ENCODE measurements at places on chromosomes 7 and 10. TPM values are rescaled to one million over a fixed set of nuclear protein-coding genes. Genes with fewer than 3 reads are reported as not detected.

DNA sequence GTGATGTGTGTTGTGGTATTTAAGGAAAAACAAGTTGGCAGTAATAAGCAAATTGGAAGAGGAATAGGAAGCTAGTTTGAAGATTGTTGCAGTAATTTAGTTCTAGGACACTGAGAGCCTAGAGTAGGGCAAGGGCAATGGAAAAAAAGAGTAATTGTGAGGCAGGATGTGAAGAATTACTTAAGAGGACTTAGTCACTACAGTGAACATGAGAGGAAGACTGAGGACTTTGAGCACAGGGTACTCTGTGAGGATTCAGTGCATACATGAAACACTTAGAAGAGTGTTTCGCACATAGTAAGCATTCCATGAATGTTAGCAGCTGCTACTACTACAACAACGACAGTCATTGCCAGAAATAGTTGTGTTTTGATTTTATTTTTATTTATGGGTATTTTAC lies 30.9 kb upstream of the DKK1 start:
- DNase-seq = no peak
- H3K4me3 ChIP-seq = no peak overlapping the region
- no peak overlapping the region for H3K27ac ChIP-seq
- H3K27me3 ChIP-seq = no peaks in the 10 kb centered on the region
- H3K4me1 ChIP-seq = no peaks in the 10 kb centered on the region
- no peaks in the 10 kb centered on the region for H3K36me3 ChIP-seq

DNA sequence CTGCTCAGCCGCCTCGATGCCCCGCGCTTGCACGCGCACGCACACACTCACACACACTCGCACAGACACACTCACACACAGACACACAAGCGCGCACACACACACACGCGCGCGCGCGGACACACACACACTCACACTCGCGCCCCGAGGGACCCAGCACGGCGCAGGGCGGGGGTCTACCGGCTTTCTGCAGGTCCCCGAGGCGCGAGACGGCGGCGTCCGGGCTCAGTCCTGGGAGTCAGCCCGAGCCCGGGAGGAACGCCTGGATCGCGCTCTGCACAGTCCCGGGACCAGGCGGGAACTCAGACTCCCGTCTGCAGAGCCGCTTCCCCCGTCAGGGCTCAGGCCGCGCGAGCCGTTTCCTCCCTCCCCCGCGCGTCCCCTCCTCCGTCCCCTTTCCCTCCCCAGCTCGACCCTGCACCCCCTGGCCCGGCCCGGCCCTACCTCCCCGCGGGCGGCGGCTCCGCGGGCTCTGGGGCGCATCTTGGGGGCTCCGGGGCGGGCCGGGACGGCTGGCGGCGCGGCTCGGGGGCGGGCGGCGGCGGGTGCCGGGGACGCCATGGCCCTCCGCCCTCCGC lies 464 bp downstream of the DENND2A start:
- no peaks in the 10 kb centered on the region for H3K36me3 ChIP-seq
- peak overlapping the region; percentile 95 for H3K4me3 ChIP-seq
- H3K27me3 ChIP-seq = peaks cover 17% of the 10 kb centered on the region
- peaks cover 34% of the 10 kb centered on the region for H3K4me1 ChIP-seq
- peak; percentile 75 for DNase-seq

GRCh38 chr7:143892527-143893300 lies 9.3 kb downstream of the TCAF1 start:
- H3K27ac ChIP-seq = peak overlapping the region; percentile 46
- no peak overlapping the region for H3K4me3 ChIP-seq
- H3K27me3 ChIP-seq = peaks cover 1% of the 10 kb centered on the region
- peaks cover 23% of the 10 kb centered on the region for H3K4me1 ChIP-seq
- DNase-seq = no peak

GRCh38 chr10:127919418-127920271 lies 12.7 kb downstream of the PTPRE start:
- H3K27ac ChIP-seq = no peak overlapping the region
- no peak for DNase-seq
- no peaks in the 10 kb centered on the region for H3K36me3 ChIP-seq

GRCh38 chr10:46075869-46076268 lies 29.8 kb upstream of the MSMB start:
- H3K4me1 ChIP-seq = no peaks in the 10 kb centered on the region
- H3K4me3 ChIP-seq = no peak overlapping the region
- DNase-seq = no peak
- H3K36me3 ChIP-seq = no peaks in the 10 kb centered on the region

DNA sequence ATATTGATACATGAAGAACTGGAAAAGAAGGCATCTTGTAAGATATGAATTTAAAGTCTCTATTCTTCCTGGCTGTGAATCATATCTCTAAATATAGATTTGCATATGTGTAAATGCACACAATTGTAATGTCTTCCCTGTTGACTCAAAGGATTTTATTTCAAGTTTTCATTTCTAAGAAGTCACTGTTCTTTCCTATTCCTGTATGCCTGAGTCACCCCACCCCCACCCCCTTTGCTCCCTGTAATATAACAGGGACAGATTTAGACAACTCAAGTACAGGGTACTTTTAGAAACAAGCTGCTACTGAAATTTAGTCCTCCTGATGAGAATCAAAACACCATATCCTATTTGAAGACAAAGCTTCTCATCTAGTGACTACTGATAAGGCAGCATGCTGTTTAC lies 43.0 kb upstream of the HECTD2 start:
- no peak for DNase-seq
- peaks cover 1% of the 10 kb centered on the region for H3K27me3 ChIP-seq
- no peak overlapping the region for H3K27ac ChIP-seq
- no peak overlapping the region for H3K4me3 ChIP-seq

DNA sequence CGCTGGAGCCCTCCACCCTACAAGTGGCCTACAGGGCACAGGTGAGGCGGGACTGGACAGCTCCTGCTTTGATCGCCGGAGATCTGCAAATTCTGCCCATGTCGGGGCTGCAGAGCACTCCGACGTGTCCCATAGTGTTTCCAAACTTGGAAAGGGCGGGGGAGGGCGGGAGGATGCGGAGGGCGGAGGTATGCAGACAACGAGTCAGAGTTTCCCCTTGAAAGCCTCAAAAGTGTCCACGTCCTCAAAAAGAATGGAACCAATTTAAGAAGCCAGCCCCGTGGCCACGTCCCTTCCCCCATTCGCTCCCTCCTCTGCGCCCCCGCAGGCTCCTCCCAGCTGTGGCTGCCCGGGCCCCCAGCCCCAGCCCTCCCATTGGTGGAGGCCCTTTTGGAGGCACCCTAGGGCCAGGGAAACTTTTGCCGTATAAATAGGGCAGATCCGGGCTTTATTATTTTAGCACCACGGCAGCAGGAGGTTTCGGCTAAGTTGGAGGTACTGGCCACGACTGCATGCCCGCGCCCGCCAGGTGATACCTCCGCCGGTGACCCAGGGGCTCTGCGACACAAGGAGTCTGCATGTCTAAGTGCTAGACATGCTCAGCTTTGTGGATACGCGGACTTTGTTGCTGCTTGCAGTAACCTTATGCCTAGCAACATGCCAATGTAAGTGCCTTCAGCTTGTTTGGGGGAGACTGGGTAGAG lies at the start of gene COL1A2:
Gene COL1A2, plus strand, starts transcription at position 459 of the 704 bp plus-strand sequence. Its CDS starts 137 bp downstream, at position 596.
- peaks cover 8% of the 10 kb centered on the region for H3K4me1 ChIP-seq
- peak; percentile 21 for DNase-seq
- peak within 1 kb of the TSS; percentile 70 for H3K27ac ChIP-seq
- H3K4me3 ChIP-seq = peak within 1 kb of the TSS; percentile 62

- peaks cover 29% of the 10 kb centered on the region for H3K4me1 ChIP-seq
- no peak for DNase-seq
- H3K27ac ChIP-seq = no peak overlapping the region
- no peaks in the 10 kb centered on the region for H3K36me3 ChIP-seq
- no peaks in the 10 kb centered on the region for H3K27me3 ChIP-seq
Observed at GRCh38 chr7:70701991-70702390, 430.0 kb upstream of the GALNT17 start.

DNA sequence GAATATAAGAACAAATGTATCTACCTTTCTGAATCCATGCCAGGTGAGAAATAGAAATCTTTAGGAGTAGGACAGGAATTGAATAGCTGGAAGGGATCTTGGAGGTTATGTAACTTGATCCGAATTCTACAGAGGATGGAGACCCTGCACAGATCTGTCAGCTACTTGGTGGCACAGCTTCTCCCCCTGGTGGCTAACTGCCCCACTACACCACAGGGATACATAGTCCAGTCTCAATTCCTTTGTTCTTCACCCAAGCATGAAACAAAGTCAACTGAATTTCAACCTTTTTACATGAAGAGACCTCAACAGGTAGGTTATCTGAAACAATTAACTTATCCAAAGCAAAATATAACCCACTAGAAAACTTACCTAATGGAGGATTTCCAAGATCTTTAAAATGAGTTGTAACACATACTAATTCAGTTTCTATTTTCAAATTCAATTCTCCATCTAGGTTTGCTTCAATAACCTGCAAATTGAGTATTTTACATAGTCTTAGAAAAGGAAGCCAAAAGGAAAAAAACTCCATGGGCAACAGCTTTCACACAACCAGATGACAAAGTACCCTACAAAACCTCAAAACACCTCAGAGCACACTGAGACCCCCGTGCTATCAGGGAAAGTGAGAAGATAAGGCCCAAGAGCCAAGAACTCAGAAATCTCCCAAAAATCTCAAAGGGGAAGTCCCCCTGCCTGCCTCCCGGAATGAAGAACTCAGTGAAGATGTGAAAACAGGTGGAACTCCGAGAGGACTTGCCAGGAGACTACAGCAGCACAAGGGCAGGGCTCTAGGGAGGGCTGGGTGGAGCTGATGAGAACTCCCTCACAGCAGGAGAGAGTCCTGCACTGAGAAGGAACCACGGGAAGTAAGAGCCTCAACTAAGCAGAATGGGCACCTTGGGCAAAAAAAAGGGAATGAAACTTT lies 10.3 kb downstream of the HUS1 start:
- H3K4me1 ChIP-seq = peaks cover 24% of the 10 kb centered on the region
- H3K4me3 ChIP-seq = no peak overlapping the region
- peaks cover 3% of the 10 kb centered on the region for H3K27me3 ChIP-seq
- H3K27ac ChIP-seq = peak overlapping the region; percentile 74

DNA sequence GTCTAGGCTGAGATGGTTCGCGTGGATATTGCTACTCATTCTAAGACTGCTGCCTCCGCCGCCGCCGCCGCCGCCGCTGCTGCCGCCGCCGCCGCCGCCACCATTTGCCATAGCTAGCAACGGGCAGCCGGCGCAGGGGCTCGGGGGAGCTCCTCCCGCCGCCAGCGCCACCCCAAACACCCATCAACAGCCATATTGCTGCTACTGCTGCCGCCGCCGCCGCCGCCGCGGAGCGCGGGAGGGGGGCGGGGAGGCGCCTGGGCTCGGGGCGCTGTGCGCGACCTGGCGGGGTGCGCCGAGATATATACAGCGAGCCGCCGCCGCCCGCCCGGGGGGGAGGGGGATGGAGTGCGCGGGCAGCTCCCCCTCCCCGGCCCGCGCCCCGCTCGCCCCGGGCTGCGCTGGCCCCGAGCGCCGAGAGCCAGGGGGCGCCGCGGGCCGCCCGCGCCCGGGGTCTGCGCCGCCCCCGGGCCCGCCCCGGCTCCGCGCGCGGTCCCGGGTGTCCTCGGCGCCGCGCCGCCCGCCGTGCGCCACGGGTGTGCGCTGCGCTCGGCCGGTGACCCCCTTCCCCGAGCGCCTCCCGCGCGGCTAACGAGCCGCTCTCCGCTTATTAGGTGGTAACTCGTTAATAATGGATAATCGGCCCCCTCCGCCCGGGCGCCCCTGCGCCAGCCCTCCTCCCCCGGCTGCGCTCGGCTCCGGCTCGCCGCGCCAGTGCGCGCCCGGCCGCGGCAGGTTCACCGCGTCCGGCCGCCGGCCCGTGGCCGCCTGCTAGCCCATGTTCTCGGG lies at the start of gene KCNMA1:
Gene KCNMA1, minus strand, starts transcription at position 277 of the 789 bp plus-strand sequence.
- peaks cover 23% of the 10 kb centered on the region for H3K27me3 ChIP-seq
- H3K4me1 ChIP-seq = peaks cover 4% of the 10 kb centered on the region

GRCh38 chr7:151243408-151244195 lies 4.9 kb downstream of the SMARCD3 start:
- H3K27me3 ChIP-seq = peaks cover 21% of the 10 kb centered on the region
- no peaks in the 10 kb centered on the region for H3K36me3 ChIP-seq
- DNase-seq = peak; percentile 44
- H3K4me3 ChIP-seq = peak overlapping the region; percentile 64
- peak overlapping the region; percentile 48 for H3K27ac ChIP-seq

DNA sequence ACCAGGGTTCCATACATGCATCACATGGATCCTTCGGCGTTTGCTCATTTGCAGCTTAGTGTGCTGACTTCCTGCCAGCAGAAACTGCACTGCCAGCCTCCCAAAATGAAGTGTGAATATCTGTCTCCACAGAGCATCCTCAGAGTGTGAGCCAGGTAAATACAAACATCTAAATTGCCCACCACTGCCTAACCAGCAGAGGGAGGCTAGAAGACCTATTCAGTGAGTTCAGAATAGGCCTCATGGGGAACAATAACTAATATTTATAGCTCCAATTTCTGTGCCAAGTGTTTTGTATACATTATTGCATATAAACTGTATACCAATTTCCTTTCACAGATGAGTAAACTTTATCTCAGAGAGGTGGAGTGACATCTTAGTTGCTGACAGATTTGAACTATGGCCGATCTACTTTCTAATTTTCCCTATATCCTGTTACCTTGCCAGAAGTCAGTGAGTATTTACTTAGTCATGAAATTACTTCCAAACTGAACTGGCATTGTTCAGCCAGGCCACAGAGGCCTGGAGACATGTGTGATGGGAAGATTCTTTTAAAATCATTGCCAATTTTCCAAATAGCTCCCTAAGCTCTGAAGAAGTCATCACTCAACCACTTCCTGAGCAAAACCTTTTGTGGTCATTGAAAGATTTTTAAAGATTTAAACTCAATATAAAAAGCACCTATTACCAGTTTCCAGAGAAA lies 926.5 kb upstream of the GHITM start:
- no peak overlapping the region for H3K4me3 ChIP-seq
- H3K4me1 ChIP-seq = peaks cover 20% of the 10 kb centered on the region
- no peak for DNase-seq
- H3K27ac ChIP-seq = no peak overlapping the region

- no peaks in the 10 kb centered on the region for H3K36me3 ChIP-seq
- H3K27me3 ChIP-seq = peaks cover 2% of the 10 kb centered on the region
- no peak for DNase-seq
- no peak overlapping the region for H3K27ac ChIP-seq
- H3K4me1 ChIP-seq = peaks cover 11% of the 10 kb centered on the region
Observed at GRCh38 chr7:91280604-91281003, 16.4 kb downstream of the FZD1 start.

- DNase-seq = no peak
- H3K27me3 ChIP-seq = no peaks in the 10 kb centered on the region
- H3K4me3 ChIP-seq = no peak overlapping the region
- no peaks in the 10 kb centered on the region for H3K36me3 ChIP-seq
- H3K4me1 ChIP-seq = peaks cover 2% of the 10 kb centered on the region
Observed at GRCh38 chr7:34022626-34023025, 117.3 kb downstream of the BMPER start.

DNA sequence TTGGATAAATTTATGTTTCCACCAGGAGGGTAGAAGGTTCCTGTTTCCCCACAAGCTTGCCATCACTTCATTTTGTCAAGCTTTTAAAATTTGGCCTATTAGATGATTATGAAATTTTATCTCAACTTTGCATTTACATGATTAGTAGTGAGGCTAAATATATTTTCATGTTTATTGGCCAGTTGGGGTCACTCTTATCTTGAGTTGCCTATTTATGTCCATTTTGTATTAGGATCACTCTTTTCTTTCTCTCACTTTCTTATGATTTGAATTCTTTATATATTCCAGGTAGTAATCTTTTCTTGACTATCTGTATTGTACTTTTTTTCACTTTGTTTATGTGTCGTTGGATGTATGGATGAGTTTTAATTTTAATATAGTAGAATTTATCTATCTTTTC lies 218.6 kb upstream of the SLC26A5 start:
- no peak overlapping the region for H3K4me3 ChIP-seq
- H3K27ac ChIP-seq = no peak overlapping the region
- H3K36me3 ChIP-seq = no peaks in the 10 kb centered on the region
- no peaks in the 10 kb centered on the region for H3K27me3 ChIP-seq
- H3K4me1 ChIP-seq = peaks cover 2% of the 10 kb centered on the region

PON1 gene
- 1.1 TPM for total RNA-seq

SHLD2 gene
- total RNA-seq = 17.0 TPM

DENND10 gene
- 39.9 TPM for total RNA-seq

ARHGEF35 gene
- 0.69 TPM for total RNA-seq

LAMB1 gene
- total RNA-seq = 326 TPM

LIPN gene
- total RNA-seq = not detected

All from glutamatergic neuron (in vitro differentiated cells).